ENCODE measurements at places on chromosomes 12 and 14.
A peak's percentile ranks its signal among the peaks of the same experiment; 100 is the strongest.

DNA sequence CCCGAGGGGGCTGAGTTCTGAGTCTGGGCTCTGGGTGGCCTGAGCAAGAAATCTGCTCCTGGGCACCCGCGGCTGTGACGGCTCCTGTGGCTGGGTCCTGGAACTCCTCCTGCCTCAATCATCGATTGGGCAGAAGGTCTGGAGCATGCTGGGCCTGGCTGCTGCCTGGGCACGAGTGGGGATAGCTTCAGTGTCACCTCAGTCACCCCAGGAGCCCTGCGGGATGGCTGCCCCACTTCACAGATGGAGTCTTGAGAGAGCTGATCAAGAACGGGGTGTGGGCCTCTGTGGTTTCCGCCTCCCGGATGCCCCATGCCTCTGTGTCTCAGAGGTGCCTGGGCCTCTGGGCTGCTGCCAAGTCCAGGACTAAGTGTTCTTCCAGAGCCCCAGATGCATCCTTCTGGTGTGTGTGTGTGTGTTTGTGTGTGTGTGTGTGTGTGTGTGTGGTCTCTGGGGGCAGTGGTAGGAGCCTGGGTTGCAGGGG is 185.6 kb upstream of the C14orf180 start:
- DNase-seq, result peak; percentile 34

GRCh38 chr12:59066445-59066844 is 146.1 kb upstream of the LRIG3 start:
- no peak for DNase-seq

DNA sequence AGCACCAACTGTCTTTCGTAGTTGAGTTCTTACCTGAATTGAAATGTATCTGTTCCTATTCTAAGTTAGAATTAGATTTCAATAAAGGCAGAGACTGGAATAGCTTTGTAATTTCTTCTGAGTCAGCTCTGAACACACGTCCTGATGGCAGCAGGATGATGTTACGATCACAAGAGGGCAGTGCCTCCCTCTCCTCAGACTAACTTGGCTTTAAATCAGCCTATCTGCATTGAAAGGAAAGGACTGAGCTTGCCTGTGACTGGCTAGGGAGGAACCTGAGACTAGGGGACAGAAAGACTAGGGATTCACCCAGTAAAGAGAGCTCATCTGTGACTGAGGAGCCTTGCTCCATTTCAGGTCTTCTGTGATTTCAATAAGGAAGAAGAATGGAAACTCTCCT is 323.7 kb upstream of the OR4E1 start:
- DNase-seq, result no peak

DNA sequence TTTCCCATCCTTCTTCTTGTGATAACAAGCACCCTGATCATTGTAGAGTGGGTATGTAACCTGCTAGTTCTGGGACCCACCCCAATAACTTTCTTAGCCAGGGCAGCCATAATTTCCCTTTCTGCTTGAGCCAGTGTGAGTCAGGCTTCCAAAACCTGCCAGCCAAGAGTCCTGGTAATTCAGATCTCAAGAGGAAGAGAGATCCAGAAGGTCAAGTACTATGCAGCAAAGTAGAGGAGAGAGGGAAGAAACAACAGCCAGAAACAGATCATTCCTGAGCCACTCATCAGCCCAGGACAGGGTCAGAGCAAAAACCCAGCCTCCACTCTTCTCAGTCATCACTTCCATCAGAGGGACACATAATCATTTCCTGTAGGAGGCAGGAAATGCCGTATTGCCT is 182.0 kb downstream of the DICER1 start:
- no peak for DNase-seq

DNA sequence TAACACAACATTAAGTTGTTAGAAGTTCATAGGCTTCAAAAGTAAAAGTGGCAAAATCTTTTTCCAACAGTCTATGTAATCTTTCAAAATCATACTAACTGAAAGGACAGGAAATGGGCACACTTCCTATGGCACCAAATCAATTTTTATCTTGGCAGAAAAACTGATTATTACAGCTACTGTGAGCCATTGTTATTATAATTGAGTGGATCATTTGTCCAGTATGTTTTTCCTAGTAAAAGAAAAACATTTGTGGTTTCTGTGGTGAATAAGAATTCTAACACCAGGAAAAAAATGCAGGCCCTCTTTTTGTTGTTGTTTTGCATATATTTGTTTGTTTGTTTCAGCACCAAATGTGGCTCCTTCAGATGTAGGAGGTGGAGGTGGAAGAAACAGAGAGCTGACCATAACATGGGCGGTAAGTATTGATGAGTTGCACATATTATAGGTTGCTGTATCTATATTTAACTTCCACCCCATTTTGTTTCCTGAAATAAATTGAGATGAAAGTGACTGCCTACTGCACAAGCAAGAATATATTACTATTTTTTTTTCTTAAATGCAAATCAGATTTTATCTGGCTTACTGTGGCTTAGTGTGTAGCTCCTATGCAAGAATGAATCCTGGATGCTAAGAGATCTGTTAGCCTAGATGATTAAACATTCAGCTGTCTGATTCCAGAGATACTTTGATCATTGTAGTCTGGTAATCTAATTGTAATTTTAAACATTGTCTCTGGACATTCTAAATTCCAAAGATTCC is 174.1 kb upstream of the PDZRN4 start:
- DNase-seq, result no peak

- DNase-seq, result no peak
These were observed 96.8 kb upstream of the USP15 start for GRCh38 chr12:62163368-62163767.

- no peak for DNase-seq
These were observed 174.7 kb upstream of the PLEKHG7 start for GRCh38 chr12:92528097-92528496.

GRCh38 chr12:117064596-117064995 is 34.6 kb downstream of the TESC start:
- DNase-seq, result no peak

GRCh38 chr12:46675736-46676135 is 150.1 kb downstream of the SLC38A4 start:
- no peak for DNase-seq

DNA sequence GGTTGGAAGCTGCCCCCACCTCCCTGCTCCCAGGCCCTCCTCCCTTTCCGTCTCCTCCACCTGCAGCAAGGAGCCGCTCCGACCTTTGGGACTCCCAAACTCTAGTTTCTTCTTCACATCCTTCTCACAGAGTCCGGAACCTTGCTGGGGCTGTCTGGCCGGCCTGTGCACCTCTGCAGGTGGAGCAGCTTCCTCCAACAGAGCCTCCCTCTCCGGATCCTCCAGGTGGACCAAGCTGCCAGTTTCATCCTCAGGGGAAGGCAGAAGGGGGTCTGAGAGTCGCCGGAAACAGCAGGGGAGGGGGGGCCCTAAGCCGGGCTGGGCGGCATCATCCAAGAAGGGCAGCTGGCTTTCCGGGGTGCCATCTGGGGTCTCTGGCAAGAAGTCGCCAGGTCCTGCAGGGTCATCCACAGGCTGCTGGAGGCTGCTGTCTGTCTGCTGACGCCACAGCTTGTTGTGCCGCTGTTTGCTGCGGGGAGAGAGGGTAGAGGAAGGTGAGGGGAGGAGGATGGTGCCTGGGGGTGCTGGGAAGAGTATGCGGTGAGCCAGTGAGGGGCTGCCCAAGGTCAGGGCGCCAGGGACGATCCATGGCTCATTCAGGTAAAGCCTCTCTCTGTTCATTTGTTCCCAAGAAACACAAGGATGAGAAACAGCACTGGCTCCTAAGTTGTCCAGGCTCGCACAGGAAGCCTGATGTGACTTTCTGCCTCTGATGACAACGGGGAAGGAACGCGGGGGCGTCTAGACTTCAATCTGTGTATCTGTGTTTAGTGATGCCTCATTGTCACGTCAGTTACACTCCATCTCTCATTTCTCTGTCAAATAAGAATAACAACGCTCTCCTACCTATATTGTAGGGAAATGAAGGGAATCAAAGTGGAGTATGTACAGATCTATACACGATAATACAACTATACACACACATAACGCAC is 61.3 kb upstream of the CORO1C start:
- no peak for DNase-seq

DNA sequence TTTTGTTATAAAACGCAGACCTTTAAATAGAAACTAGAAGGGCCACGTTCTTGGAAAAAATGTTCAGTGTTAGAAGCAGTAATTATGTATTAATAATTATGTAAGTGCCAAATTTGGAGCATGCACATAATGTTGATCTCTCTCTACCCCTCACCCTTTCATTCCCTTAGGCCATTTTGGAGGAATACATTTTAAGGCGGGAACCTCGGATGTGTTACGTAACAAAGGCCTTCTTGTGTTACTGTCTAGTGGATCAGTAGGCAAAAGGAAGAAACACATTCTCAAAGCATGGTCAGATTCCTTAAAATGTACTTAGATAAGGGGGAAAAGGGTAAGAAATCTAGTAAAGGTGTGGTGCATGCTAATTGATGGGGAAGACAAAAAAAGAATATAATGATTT is 52.7 kb downstream of the RASSF3 start:
- DNase-seq, result no peak

DNA sequence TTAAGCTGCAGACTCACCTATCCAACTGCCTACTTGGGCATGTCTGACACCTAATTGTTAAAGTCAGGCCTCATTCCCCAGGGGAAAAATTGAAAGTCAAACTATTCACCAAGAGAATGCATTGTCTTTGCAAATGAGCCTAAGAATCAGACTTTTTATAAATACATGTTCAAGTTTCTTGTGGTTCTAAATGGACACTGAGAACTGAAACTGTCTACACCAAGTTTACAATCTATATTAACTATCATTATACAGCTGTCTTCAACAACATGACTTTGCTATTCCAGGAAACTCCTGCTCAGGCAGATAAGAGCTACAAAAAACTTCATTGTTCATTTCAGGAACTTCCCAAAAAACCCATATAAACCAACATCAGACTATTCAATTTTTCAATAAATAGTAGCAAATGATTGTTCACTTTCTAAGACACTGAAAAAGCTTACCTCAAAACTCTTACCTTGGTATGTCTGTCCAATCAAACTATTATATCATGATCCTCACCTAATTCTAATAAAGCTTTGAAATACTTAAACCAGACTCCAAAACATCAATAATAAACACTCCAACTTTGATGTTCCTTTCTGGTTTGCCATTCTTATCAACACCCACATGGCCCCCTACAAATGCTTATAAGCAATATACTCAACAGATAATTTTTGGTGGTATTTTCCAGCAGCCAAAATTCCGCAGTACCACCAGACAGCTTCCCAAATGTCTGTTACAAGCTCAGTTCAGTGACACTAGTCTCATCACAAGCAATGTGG is 24.2 kb downstream of the CDK17 start:
- no peak for DNase-seq

GRCh38 chr12:41465526-41465925 is 277.4 kb downstream of the PDZRN4 start:
- no peak for DNase-seq

DNA sequence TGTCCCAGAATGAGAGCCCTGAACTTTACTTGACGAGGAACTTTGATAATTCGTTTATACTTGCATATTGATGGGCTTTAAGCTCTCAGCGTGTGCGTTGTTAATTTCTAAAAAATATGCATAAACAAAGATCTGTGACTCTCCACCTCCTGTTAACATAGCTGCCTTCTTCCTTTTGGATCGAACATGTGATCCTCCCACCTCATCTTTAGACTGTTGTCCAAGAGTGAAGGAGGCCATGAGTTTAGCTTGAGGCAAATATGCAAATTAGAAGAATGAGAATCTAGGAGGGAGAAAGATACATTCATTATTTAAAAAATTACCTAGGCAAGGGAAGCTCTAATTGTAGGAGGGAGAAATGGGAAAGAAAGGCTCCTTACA is 617 bp downstream of the TTC8 start:
- no peak for DNase-seq

DNA sequence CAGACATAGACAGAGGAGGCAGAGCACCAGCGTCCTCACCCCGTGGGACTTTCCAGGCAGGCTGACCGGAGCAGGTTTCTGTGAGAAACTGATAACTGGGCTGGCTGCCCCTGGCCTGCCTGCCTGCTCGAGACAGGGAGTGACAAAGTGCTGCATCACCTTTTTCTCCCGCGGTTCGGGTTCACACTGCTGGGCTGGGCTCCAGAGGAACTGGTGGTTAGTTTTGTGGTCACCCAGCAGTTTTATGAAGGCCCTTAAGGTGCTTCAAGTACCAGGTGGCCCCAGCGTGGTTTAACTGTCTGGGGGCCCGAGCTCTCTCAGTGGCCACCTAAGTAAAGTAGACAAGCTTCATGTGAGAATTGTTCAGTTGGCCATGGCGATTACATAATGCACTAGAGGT is 1073.6 kb downstream of the BCL11B start:
- DNase-seq, result no peak

GRCh38 chr12:124842073-124842749 is 21.5 kb downstream of the SCARB1 start:
- DNase-seq, result no peak

DNA sequence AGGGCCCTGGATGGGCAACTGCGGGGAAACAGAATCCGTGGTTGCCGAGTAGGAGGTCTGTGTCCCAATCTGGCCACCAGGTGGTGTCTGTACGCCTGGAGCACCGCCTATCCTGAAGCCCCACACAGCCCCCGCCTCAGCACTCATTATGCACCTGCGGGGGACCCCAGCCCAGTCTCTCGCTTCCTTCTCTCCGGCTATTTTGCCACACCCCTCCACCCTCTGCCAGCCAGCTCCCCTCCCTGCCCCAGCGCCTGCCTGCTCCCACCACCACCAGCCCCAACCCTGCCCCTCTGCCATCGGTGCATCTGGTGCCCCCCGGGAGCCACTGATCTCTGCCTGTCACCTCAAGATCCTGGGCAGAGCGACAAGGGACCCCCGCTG is 2.2 kb upstream of the NXPH4 start:
- peak; percentile 45 for DNase-seq

GRCh38 chr14:84375235-84375634 is 1154.7 kb upstream of the FLRT2 start:
- no peak for DNase-seq

GRCh38 chr12:27981874-27982273 is 9.3 kb upstream of the PTHLH start:
- DNase-seq, result no peak

DNA sequence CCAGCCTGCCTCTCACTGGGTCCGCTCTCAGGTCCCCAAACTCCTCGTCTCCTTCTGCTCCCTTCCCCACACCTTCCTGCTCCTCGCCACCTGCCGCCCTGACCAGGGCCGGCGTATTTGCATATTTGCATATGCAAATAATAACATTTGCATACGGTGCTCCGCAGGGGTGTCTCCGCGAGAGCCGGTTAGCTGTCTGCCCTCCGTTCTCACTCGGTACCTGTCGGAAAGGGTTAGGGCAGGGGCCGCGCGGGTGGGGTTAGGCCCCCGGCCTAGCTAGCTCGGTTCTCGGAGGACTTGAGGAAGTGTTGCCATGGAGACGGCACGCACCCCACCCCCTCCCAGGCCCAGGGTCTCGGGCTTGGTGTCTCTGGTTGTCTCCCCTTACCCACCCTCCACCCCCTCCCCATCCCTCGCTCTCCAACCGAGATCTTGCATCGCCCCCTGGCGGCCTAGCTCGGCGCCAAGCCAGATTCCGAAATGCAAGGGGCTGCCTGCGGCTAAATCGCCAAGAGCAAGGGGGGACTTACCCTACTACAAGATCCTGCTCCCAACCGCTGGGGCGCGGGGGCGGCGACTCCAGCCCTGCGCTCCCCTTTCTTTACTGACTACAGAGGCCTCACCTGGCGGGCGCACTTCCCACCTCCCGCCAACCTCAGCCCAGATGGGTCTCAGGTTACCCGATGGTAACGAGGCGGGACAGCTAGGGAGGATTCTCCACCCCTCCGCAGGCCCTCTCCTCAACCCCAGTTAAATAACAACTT is 8.1 kb downstream of the STAC3 start:
- DNase-seq, result peak; percentile 43

- DNase-seq, result no peak
These were observed 43.2 kb downstream of the ERC1 start for GRCh38 chr12:1034243-1034642.

- no peak for DNase-seq
These were observed 89.6 kb downstream of the TTC7B start for GRCh38 chr14:90726656-90727055.
